ENCODE measurements at places on chromosomes 2 and 18. TPM values are rescaled to one million over a fixed set of nuclear protein-coding genes. Genes with fewer than 3 reads are reported as not detected.
A peak's percentile ranks its signal among the peaks of the same experiment; 100 is the strongest.

DNA sequence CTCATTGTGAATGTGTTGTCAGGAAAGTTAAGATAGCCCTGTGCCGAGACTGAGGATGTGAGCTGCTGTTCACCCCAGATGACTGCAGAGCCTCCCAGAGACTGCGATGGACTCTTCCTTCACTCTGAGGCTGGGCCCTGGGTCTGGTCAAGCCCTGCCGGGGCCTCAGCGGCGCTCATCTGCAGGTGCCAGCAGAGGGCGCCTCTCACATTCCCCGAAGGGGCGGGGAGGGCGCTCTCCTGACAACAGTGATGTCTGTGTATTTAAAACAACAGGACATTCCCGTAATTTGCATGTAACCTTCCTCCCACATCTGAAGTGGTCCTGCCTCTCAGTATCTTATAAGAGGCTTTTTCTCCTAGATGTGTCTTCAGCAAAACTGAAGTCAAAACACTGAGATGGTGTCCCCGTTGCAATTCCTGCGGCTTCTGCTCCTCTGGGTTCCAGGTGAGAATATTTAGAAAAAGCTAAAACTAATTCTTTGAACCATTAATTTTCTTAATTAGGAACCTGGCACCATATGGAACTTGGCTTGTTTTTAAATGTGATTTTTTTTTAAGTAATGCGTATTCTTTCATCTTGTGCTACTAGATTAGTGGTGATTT is 1377.9 kb downstream of the RPIA start:
- peak; percentile 6 for DNase-seq
- no peaks in the 10 kb centered on the region for H3K4me1 ChIP-seq

Gene ELOA2
- not detected for total RNA-seq

- H3K27me3 ChIP-seq: peaks cover 20% of the 10 kb centered on the region
- H3K4me3 ChIP-seq: no peak overlapping the region
- DNase-seq: no peak
- no peak overlapping the region for H3K27ac ChIP-seq
- peaks cover 58% of the 10 kb centered on the region for H3K4me1 ChIP-seq
These were observed 121.1 kb downstream of the SETBP1 start for GRCh38 chr18:44801781-44802180.

DNA sequence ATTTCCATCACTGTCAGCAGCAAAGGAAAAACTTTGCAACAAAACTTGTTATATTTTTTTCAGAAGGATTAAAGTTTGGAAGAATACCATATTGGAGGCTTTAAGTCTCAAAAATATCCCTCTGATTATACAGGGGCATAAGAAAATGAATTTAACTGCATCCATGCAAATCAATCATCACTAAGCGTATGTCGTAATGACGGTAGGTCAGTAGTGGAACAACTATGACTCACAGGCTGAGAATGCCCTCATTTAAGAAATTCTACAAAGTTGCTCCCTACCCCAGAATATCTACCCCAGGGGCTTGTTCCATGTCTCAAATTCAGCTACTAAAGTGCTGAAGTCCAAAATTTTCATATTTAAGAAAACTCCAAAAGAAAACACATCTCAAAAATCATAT is 12.5 kb upstream of the NAB1 start:
- no peak overlapping the region for H3K4me3 ChIP-seq
- no peak for DNase-seq
- peaks cover 6% of the 10 kb centered on the region for H3K4me1 ChIP-seq
